ENCODE measurements at places on chromosomes 12 and 14.

DNA sequence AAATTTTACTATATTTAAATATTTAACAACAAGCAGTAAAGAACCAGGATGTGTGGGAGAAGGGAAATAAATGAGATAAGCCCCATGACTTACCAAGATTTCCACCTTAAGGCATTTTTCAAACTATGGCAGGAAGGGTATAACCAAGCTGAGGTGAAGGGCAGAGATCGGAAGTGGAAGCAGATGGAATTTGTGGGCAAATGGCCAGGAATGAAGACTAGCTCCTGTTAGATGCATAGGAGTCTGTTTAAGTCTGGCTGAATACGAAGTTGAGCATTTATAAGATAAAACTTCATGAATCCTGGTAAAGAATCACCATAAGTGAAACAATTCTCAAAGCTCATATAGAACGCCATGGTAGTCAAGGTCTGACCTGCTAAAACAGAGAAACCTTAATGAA lies 163.5 kb downstream of the DIO2 start:
- no peak for DNase-seq

- no peak for DNase-seq
Measured at GRCh38 chr12:116933091-116933490, 22.3 kb downstream of the FBXW8 start.

DNA sequence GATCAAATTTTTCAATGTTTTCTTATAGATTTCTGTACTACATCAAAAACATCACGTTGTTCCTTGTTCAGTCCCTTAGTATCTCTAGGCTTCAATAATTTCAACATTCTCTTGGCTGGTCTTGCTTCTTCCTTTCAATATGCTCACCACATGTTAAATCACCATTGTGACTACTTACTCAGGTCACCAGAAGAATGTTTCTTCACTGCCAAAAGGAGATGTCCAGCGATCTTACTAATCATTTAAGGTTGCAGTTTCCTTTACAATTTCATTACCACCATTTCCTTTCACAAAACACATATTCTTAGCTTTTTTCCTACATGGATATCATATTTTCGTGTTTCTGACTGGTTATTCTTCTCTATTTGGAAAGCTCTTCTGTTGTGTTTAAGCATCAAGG lies 363.8 kb downstream of the NAV3 start:
- peak; percentile 75 for DNase-seq

GRCh38 chr12:121301876-121302275 lies 5.4 kb upstream of the CAMKK2 start:
- DNase-seq = no peak

GRCh38 chr12:127550271-127550670 lies 716.7 kb upstream of the TMEM132C start:
- DNase-seq = peak; percentile 70

DNA sequence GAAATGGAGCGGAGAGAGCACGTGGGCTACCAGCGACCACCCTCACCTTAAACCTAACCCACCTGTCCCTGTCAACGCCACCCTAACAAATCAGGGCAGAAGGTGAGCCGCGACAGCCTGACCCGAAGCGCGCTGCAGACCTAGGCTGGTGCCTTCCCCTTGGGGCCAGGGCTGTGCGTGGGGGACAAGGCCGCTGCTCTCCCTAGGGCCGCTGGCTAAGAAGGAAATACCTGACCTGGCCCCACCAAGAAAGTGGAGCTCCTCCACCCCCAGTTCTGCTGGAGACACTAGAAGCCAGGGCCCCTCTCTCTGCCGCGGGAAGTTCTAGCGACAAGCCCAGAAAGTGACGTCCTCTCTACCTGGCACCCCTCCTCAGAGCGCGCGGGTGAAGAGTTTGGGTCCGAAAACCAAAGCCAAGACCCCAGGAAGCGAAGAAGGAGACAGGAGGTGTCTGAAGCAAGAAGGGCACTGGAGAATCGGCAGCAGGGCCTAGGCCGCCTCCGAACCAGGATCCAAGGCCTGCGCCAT lies 7.5 kb downstream of the SIX1 start:
- DNase-seq = no peak

DNA sequence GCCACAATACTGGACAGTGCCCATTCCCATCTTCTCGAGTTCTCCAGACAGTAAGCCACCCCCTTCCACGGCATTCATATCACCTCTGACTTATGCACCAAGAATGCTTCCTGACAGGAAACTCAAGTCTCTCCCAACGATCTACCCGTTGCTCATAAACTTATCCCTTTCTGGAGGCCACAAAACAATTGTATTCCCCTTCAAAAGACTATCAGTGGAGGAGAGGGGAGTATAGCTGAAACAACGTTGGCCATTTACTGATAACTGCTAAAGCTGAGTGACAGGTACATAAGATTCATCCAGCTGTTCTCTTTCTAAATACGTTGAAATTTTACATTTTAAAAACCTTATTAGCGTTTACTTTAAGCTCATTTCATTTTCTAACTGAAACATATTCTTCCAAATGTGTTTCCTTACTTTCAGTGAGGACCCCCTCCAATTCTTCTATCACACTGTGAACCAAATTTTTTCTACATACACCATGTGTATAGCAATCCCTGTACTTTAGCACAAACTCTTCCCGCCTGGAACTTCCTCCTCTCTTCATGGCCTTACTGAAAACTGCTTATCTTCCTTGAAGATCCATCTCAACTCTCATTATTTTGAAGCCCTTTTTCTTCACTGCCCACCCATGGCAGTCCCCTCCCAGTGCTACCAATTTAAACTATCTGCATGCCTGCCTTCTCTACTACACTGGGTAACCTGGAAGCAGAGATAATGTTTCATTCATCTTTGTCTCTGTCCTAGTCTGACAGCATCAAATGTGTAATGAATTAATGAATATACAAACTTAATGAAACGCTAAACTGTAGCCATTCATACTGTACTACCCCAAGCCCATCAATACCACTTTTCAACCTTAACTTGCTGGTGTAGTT lies 28.8 kb downstream of the ATXN2 start:
- DNase-seq = peak; percentile 74
